Stimulated activated CD4-positive, alpha-beta T cell treated with anti-CD3 and anti-CD28 coated beads, Interleukin-4, amount 100 ng/mL, for 1 hour (primary cell): ENCODE measurements at places on chromosomes 11 and 22.
A peak's percentile ranks its signal among the peaks of the same experiment; 100 is the strongest.

- no peak for DNase-seq
These were observed 64.2 kb downstream of the KREMEN1 start for GRCh38 chr22:29136782-29137700.

DNA sequence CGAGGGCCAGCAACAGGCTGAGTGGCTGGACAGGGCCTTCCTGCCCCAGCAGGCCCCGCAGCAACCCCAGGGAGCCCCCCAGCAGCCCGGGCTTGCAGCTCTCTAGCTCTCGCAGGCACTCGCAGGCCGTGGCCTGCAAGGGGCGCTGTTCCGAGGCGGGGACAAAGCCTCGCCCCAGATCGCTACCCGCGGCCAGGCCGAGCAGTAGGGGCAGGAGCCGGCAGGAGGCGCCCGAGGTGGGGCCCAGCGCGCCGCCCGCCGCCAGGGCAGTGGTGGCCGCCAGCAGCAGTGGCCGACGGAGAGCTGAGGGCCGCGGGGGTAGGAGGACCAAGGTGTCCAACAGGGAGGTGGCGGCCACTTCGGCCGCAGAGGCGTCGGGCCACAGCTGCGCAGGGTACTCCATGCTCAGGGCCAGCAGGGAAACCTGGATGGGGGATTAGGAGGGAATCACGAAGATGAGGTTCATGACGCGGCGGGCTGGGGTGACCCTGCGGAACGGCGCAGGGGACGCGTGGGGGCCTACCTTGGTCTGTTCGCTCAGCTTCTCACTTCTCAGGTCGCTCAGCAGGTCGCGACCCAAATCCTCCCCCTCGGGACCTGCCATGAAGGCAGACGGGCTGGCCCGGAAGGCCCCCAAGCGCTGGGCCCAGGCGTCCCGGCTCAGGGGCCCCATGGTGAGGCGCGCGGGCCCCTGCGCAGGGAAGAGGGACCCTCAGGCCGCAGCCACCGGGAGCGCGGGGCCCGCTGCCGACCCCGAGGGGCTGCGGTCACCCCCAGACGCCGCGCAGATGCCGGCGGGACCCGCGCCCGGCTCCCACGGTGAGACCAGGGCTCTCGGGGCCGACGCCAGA is 632 bp downstream of the AP5B1 start:
- peak; percentile 81 for DNase-seq

- no peak for DNase-seq
These were observed 186.3 kb downstream of the C11orf91 start for GRCh38 chr11:33514079-33514925.

- DNase-seq: no peak
These were observed 3.8 kb upstream of the OR10D3 start for GRCh38 chr11:124179310-124179709.

- DNase-seq: no peak
These were observed 3.5 kb upstream of the LIF start for GRCh38 chr22:30250039-30250565.

GRCh38 chr11:102289592-102289991 is 27.7 kb upstream of the BIRC3 start:
- DNase-seq: no peak

DNA sequence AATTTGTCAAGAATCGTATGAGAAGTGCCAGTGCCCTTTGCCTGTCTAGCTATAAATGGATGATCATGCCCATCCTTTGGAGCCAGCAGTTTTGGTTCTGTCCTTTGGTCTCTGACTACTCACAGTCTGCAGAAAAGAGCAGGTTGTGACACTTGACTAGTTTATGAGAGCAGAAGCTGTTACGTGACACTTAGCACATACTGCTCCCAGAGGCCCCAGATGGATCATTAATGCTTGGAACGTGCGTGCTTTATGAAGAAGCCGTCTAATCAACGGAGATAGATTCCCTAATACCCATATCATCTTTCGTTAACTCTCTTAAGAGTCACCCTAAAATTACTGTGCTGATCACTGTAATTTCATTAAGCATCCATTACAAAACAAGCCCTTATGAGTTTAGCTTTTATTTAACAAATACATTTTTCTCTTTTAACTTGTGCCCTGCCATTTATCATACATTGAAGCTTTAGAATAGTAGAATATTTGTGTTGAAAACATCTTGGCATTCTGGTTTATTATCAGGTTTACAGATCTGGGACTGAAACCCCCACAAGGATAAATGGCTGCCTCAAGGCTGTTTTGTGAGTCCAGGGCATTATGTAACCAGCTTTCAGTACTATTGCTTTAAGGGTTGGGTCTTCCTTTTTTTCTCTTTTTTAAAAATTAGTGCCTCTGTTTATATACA is 47.0 kb upstream of the ADORA2A start:
- DNase-seq: no peak

GRCh38 chr11:132453406-132453805 is 1078.9 kb downstream of the OPCML start:
- no peak for DNase-seq

- no peak for DNase-seq
These were observed 30.6 kb downstream of the RRP7A start for GRCh38 chr22:42489000-42489399.

- DNase-seq: no peak
These were observed 122.5 kb upstream of the ZC3H12C start for GRCh38 chr11:109970516-109971183.

- DNase-seq: no peak
These were observed 22.7 kb downstream of the EFCAB6 start for GRCh38 chr22:43789452-43789851.

GRCh38 chr11:97022955-97023354 is 633.1 kb downstream of the JRKL start:
- no peak for DNase-seq
